ENCODE measurements at places on chromosomes 12 and 14.

DNA sequence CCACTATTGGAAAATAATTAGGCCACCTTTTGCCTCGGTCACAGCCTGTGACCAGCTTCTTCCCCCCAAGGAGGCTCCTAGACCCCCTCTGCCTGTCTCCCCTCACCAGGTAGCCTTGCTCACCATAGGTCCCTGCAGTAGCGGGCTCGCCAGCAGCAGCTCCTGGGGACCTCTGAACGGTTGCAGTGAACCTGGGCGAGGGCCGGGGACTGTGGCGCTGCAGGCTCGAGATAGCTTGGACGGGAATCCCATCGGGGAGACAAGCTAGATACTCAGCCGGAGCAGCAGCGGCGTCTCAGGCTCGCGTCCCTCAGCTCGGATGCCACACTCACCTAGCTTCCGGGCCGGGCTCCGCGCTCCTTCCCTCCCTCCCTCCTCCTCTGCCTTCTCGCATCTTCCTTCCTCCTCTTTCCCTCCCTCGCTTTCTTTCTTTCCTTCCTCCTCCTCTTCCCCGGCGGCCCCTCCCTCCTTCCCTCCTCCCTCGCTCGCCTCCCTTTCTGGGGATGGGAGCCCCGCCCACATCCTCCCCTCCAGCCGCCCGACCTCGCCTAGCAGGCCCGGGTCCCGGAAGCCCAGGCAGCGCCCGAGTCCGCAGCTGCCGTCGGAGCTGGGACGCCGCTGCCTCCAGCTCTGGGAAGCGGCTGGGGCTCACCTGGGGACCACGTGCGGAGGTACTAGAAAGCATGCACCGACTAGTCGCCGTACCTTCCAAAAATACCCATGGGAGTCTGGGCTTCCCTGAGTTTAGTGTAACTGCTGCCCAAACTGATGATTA lies at the start of gene BMP4:
Gene BMP4 (minus strand): TSS at position 399 of the 775 bp plus-strand sequence. CDS start 4,603 bp downstream, outside the sequence.
- peak within 1 kb of the TSS; percentile 87 for H3K27ac ChIP-seq
- H3K27me3 ChIP-seq: peaks cover 9% of the 10 kb centered on the region
- H3K36me3 ChIP-seq: no peaks in the 10 kb centered on the region
- peak; percentile 80 for DNase-seq
- H3K4me1 ChIP-seq: peaks cover 22% of the 10 kb centered on the region

DNA sequence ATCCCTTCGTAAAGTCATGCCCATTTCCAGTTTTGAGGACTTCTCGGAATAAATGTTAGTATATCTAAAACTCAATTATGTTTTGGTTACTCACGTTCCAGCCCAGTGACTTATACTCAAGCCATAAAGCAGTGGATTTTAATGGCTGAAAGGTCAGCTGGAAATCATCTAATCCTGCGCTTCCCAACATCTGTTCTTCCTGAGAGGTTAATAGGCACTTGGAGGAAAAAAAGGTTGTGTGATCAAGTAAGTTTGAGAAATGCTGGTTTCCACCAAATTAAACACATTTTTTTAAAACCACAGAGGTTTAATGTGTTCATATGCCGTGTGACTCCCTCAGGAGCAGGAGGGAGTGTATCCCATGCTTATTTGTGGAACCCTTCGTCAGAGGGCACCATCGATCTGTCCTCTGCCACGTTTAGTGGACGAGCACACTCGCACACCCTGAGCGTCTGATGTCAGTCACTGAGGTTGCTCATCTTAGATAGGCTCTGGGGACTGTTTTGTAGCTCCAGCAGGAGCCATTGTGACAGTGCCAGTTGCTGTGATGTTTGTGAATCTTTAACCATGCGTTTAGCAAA lies 41.4 kb downstream of the FBXL14 start:
- no peaks in the 10 kb centered on the region for H3K4me1 ChIP-seq
- DNase-seq: no peak
- no peaks in the 10 kb centered on the region for H3K27me3 ChIP-seq
- no peak overlapping the region for H3K27ac ChIP-seq
- H3K36me3 ChIP-seq: no peaks in the 10 kb centered on the region

DNA sequence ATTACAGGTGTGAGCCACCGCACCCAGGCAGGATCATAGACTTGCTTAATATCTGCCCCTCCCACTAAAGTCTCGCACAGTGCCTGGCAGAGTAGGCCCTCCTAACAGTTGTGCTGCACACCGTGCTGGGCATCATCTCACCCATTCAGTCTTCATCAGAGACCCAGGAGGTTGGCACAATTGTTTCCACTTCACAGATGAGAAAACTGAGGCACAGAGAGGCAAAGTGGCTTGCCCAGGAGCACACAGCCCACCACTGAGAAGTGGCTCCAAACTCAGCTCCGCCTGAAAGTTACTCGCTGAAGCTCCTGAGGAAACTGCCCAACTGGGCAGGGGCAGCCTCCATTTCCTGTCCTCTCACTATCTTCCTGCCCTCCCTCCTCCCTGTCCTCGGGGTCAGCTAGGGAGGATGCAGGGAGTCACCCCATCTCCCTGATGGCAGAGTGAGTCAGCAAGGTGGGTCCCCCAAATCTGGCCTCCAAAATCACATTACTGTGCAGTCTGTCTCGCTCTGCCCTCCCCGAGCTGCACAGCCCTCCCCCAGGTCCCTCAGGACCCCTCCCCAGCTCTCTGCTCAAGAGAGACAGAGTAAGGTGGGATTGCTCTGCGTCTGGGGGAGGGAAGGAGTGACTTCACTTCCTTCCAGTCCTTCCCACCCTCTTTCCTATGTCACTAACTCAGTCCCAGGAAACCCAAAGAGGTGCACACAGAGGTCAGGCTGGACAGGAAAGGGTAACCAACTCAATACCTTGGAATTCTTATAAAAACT lies 5.7 kb downstream of the SLC8B1 start:
- H3K27ac ChIP-seq: no peak overlapping the region
- H3K4me1 ChIP-seq: peaks cover 24% of the 10 kb centered on the region

DNA sequence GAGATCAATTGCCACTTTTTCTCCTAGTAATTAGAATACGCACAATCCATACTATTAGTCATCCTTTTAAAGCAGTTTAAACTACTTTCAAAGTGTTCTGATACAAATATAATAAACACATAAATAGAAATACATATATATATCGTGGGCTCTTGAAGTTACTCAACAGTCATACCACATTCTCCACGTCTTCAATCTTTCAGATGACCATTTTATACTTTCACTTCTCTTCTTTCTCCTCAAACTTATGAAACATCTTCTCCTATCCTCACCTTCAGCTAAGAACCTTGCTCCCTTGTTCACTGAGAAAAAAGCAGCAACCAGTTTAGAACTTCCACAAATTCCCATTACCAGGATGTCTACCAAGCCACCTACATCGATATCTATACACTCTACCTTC lies 19.2 kb downstream of the CEP290 start:
- no peaks in the 10 kb centered on the region for H3K27me3 ChIP-seq
- no peak overlapping the region for H3K27ac ChIP-seq
- no peak for DNase-seq
- peaks cover 47% of the 10 kb centered on the region for H3K36me3 ChIP-seq
- no peak overlapping the region for H3K4me3 ChIP-seq

DNA sequence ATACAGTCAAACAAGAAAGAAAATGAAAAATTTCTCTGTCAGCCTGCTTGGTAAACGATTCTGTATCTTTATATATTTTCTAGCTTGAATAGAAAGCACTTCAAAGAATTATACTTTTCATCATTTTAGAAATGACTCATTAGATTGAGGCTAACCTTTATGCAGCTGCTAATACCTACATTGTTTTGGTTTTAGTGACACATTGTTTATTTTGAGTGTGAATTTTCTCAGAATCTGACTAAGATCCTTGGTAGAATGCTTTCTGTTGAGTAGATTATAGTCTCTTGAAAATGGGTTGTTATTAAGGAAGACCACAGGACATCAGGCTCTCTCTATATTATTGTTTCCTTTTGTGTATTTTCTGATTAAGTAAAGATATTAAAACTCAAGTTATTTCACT lies at the start of gene PMCH:
Gene PMCH (minus strand): TSS at position 45 of the 400 bp plus-strand sequence. CDS start 63 bp downstream, outside the sequence.
- no peaks in the 10 kb centered on the region for H3K27me3 ChIP-seq
- no peaks in the 10 kb centered on the region for H3K4me1 ChIP-seq
- H3K27ac ChIP-seq: no peak within 1 kb of the TSS
- H3K4me3 ChIP-seq: no peak within 1 kb of the TSS
- no peak for DNase-seq

DNA sequence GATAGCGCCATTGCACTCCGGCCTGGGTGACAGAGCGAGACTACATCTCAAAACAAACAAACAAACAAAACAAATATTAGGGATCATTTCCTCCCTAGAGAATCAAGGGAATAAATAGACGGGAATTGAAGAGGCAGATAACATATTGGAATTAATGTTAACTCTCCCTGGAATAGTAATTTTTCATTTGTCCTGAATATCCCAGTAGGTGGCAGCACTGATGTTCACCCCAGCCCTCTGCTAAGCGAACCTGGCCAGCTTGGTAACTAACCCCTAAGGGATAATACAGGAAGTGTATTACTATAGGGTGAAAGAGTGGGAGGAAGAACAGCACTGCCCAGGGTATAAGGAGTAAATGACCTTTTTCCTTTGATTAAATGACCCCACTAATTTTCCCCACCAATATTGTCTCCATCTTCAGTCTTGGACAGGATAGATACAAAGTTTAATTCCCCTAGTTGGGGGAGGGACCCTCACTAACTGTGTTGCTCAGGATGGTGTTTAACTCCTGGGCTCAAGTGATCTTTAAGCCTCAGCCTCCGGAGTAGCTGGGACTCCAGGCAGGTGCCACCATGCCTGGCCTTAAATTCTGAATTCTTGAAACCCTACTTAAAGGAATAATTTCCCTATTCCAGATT lies 40.5 kb downstream of the SLC2A14 start:
- H3K27ac ChIP-seq: no peak overlapping the region
- peak; percentile 68 for DNase-seq
- no peak overlapping the region for H3K4me3 ChIP-seq

GRCh38 chr12:9071969-9072368 lies 43.8 kb downstream of the A2M start:
- no peak overlapping the region for H3K4me3 ChIP-seq
- peaks cover 5% of the 10 kb centered on the region for H3K36me3 ChIP-seq
- no peak overlapping the region for H3K27ac ChIP-seq
- no peak for DNase-seq
- H3K27me3 ChIP-seq: no peaks in the 10 kb centered on the region

GRCh38 chr12:4769073-4769472 lies 48.9 kb downstream of the GALNT8 start:
- H3K27ac ChIP-seq: no peak overlapping the region
- no peaks in the 10 kb centered on the region for H3K27me3 ChIP-seq
- DNase-seq: no peak
- no peaks in the 10 kb centered on the region for H3K4me1 ChIP-seq

DNA sequence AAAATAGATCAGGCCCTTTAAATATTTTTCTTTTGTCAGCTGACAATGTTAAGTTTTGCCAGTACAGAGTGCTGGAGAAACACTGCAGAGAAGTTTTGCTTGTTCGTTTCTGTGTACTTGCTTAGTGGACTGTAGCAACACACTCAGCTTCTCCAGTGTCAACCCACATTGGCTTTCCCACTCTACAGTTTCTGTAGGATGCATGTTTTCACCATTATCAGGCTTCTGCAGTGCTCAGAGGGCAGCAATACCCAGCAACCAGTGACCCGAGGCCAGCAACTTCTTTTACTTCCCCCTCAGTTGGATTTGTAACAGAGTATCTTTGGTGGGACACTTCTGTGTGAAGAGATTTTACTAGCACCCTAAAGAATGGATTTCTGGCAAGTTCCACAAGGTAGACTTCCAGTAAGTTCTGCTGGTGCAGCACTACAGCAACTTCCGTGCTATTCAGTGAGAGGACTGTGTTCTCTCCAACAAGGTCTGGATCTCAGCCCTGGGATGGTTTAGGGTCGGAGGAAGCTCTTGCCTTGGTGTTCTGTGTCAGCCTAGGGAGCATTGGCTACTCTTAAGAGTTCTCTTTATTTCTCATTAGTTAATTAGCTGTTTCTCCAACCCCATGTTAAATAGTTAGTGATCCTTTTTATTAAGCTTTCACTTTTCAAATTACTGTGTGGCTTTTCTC lies 70.4 kb downstream of the FUT8 start:
- H3K27me3 ChIP-seq: no peaks in the 10 kb centered on the region
- no peak overlapping the region for H3K27ac ChIP-seq
- H3K4me3 ChIP-seq: no peak overlapping the region
- no peak for DNase-seq

DNA sequence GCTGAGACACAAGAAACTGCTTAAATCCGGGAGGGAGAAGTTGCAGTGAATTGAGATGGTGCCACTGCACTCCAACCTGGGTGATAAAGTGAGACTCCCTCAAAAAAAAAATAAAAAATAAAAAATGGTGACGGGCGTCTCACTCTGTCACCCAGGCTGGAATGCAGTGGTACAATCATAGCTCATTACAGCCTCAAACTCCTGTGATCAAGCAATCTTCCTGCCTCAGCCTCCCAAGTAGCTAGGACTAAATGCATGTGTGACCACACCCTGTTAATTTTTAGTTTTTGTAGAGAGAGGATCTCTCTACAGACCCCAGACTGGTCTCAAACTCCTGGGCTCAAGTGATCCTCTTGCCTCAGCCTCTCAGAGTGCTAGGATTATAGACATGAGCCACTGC lies 9.1 kb downstream of the SNX6 start:
- no peaks in the 10 kb centered on the region for H3K27me3 ChIP-seq
- H3K36me3 ChIP-seq: peaks cover 12% of the 10 kb centered on the region
- H3K4me1 ChIP-seq: peaks cover 8% of the 10 kb centered on the region
- no peak overlapping the region for H3K27ac ChIP-seq

- no peak for DNase-seq
- no peak overlapping the region for H3K4me3 ChIP-seq
- H3K27me3 ChIP-seq: no peaks in the 10 kb centered on the region
- no peak overlapping the region for H3K27ac ChIP-seq
- H3K36me3 ChIP-seq: no peaks in the 10 kb centered on the region
Measured at GRCh38 chr12:6253278-6253677, 53.1 kb downstream of the CD9 start.

- H3K36me3 ChIP-seq: no peaks in the 10 kb centered on the region
- H3K4me1 ChIP-seq: no peaks in the 10 kb centered on the region
- no peak overlapping the region for H3K4me3 ChIP-seq
- H3K27ac ChIP-seq: no peak overlapping the region
Measured at GRCh38 chr14:97638864-97639263, 841.7 kb downstream of the VRK1 start.

DNA sequence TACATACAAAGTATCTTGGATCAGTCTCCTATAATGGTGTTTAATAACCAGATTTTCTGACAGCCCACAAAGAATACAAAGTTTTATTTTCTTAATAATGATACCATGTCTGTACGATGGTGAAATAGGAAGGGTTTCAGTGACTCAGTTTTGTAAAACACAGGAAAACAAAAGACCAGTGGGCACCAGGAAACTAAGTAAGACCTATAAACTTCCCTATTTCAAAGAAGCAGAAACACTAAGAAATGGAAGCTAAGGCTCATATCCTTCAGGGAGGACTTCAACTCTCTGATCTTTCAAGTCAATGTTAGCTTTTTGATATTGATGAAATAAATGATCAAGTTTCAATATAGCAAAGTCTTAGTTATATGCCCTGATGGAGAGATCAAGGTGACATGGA lies 196.0 kb downstream of the DUSP6 start:
- no peaks in the 10 kb centered on the region for H3K36me3 ChIP-seq
- no peak overlapping the region for H3K4me3 ChIP-seq
- H3K27me3 ChIP-seq: no peaks in the 10 kb centered on the region
- peaks cover 17% of the 10 kb centered on the region for H3K4me1 ChIP-seq

All from upper lobe of left lung (tissue), 6 donors.